GM13976 (cell line): ENCODE measurements at places on chromosomes 7 and 10.

GRCh38 chr7:44959433-44959951, 19.3 kb downstream of the MYO1G start:
- DNase-seq = no peak

GRCh38 chr7:102165136-102165535, 121.5 kb upstream of the SH2B2 start:
- no peak for DNase-seq

GRCh38 chr7:92260248-92260781, 14.5 kb downstream of the ANKIB1 start:
- no peak for DNase-seq

- DNase-seq = peak; percentile 62
Observed at GRCh38 chr10:122515588-122516231, 44.8 kb upstream of the DMBT1 start.

GRCh38 chr10:82969405-82969804, 1094.4 kb downstream of the NRG3 start:
- DNase-seq = peak; percentile 8

DNA sequence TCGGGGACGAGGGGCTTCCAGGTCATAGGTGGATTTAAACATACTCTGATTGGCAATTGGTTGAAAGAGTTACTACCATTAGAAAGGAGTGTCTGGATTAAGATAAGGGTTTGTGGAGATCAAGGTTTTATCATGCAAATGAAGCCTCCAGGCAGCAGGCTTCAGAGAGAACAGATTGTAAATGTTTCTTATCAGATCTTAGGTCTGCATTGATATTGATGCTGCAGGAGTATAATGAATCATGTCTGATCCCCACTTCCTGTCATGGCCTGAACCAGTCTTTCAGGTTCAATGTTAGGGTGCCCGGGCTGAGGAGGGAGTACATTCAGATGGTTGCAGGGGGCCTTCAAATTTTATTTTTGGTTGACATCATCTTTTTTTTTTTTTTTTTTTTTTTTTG, 51.4 kb downstream of the SH3PXD2A start:
- no peak for DNase-seq

- DNase-seq = no peak
Observed at GRCh38 chr10:29795850-29796249, 161.1 kb upstream of the SVIL start.

DNA sequence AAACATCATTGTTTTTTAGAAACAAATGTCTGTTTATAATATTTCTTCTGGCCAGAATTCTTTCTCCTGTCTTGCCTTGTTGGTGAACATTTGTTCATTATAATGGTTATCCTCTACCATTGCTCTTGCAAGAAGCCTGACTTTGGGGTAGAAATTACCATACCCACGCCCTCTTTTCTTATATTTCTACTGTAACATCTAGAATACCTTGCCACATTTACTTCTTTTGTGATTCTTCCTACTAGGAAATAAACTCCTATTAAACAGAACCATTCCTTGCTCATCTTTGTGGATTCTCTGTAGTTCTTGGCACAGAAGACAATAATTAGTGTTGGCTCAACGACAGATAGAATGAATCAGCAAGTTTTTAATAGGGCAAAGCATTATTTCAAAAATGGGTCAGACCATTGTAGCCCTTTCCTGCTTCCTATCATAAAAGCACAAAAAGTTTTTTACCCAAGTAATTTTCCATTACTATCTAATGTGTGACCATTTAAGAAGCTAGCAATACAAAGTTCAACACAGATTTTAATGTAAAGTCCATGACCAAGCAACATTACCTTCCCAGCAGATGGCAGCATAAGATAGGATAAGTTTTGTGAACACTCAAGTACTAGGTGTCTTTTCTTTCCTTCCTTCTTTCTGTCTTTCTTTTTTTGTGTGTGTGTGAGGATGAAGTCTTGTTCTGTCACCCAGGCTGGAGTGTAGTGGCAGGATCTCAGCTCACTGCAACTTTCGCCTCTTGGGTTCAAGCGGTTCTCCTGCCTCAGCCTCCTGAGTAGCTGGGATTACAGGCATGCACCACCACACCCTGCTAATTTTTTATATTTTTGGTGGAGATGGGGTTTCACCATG, 270.4 kb downstream of the HGF start:
- DNase-seq = peak; percentile 24

DNA sequence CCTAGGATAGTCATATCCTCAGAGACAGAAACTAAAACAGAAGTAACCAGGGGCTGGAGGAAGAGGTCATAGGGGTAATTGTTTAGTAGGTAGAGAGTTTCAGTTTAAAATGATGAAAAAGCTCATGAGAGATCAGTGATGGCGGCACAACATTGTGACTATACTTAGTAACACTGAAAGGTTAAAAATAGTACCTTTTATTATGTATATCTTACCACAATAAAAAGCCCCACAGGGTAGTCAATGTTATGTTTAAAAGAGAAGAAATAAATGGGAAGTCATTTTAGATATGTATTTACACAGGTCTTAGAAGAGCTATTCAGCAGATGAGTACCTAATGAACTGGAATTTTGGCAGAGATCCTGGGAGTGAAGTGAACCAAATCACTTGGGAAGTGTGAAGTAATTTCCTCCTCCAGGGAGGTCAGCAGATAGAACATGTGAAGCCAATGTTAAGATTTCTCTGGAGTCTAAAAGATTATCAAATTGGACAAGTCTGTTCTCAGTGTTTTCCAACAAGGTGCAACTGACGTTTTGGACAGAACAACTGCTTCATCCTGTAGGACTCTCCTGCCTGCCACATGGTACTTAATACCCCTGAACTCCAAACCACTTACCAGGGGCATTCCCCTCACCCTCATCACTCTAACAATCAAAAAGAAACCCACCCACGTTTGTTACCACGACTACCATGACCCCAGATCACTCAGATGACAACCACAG, 6.4 kb downstream of the CDCA7L start:
- peak; percentile 77 for DNase-seq
